HFF-Myc (cell line): ENCODE measurements at places on chromosomes 13 and 19.
A peak's percentile ranks its signal among the peaks of the same experiment; 100 is the strongest.

DNA sequence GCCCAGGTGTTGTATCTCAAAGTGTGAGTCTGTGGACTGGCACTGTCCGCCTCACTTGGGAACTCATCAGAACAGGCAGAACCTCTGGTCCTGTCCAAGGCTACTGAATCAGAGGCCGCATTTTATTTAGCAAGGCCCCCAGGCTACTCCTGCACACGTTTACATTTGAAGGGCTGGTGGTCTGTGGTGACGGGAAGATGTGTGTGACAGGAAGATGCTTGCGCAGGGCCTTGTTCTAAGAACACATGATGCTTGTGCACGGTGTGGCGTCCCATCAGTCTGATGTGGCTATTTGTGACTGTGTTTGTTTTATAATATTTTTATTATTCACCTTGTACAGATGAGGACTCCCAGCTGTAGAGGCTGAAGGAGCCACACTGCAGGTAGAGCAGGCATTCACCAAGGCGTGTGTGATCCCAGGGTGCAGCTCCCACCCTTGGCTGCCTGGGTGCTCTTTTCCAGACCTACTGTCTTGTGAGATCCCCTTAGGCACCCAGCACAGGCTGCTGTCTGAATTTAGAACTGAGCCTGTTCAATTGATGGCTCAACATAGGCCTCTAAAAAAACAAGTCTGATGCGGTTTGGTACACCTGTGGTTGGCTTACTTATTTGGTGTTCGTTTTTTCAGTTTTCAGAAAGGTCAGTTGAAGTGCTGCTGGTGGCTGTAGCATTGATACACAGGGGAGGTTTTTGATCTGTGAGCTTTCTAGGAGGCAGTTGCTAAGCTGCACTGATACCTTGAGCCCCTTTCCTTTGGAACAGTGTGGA is 3.1 kb downstream of the SLC25A15 start:
- no peak for DNase-seq

GRCh38 chr13:51349016-51349415 is 9.5 kb downstream of the SERPINE3 start:
- DNase-seq = no peak

DNA sequence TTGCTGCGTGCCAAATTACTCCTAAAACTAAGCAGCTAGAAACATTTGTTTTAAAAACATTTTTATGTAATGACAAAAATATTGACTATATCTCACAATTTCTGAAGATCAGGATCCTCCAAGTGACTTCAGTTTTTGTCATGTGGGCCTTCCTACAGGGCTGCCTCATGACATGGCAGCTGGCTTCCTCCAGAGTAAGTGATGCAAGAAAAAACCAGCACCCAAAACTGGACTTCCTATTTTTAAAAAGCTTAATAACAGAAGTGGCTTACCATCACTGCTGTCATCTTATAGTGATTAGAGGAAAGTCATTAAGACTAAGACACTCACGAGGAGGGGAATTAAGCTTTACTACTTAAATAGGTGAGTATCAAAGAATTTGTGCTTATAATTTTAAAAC is 681.7 kb downstream of the PCDH17 start:
- DNase-seq = no peak

- no peak for DNase-seq
These were observed 202.3 kb upstream of the KLHL1 start for GRCh38 chr13:70310396-70311119.

DNA sequence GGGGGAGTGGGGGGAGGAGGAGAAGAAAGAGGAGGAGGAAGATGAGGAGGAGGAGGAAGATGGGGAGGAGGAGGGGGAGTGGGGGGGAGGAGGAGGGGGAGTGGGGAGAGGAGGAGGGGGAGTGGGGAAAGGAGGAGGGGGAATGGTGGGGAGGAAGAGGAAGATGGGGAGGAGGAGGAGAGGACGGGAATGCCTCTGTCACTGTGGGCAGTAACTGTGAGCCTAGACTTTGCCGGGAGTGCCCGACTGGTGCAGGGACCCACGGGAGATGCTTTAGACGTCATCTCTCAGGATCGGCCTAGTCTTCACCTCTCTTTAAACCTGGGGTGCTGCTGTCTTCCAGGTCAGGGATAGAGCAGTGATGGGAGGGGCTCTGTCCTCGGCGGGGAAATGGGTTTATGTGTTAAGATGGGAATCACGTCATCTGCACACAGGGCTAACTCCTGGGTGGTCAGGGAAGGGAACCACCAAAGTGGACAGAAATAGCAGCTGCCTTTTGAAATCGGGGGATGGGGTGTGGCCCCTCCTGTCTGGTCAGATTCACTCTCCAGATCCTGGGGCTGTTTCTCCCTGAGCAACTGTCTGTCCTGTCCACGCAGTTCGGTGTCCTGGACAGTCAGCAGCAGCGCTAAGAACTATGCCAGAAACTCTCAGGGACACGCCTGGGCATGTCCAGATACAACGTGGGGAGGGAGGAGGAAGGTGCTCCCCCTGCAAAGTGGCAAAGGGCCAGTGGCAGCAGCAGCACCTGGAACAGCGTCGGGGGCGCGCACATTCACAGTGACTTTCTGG is 26.9 kb downstream of the GAS6 start:
- peak; percentile 79 for DNase-seq

DNA sequence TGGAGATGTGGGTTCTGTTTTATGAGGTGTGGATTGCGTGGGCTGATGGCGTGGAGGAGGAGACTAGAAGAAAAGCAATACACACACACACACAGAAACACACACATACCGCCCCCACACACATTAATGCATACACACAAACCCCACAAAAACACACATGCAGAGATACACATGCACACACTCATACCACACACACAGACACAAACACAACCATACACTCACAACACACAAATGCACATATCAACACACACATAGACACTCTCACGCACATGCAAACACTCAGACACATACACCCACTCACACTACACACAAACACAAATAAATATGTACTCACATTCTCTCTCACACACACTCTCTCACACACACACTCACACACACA is 75.7 kb upstream of the UBL3 start:
- no peak for DNase-seq

DNA sequence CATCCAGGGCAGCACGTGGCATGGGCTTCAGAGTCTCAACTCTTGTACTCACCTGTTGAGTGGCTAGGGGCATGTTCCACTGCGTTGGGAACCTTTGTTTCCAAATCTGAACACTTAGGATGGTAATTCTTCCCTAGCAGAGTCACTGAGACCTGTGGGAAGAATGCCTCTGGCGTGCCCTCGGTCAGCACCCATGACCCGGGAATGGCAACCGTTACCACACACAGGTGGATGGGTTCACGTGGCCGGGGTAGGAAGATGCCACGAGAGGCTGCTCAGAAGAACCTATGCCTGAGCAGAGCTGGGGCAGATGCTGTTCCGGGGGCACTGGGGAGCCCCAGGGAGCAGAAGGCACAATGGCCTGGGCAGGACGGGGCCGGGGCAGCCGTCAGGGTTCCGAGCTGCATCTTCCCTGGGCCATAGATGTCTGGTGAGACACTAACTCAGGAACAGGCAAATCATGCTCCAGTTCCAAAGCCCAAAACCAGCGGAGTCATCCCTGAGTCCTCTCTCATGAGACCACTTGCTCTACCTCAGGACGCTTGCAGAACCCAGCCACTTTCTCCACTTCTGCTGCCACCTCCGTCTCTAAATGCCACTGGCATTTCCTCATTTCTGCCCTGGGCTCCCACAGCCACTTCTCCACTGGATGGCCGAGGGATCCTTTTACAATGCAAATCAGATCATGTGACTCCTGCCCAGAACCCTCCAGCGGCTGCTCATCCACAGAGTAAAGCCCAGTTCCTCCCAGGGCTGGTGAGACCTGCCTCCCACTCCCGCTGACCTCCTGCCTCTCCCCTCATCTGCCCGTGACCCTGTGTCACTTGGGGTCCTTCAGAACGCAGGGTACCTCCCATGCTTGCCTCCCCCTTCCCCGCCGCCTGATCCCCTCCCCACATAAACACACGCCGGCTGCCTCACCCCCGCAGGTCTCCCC is 36.7 kb downstream of the FAM124A start:
- DNase-seq = no peak

GRCh38 chr13:23963947-23964346 is 66.6 kb upstream of the C1QTNF9B start:
- no peak for DNase-seq

GRCh38 chr19:7729831-7730285 is 2.1 kb downstream of the CLEC4G start:
- DNase-seq = no peak

DNA sequence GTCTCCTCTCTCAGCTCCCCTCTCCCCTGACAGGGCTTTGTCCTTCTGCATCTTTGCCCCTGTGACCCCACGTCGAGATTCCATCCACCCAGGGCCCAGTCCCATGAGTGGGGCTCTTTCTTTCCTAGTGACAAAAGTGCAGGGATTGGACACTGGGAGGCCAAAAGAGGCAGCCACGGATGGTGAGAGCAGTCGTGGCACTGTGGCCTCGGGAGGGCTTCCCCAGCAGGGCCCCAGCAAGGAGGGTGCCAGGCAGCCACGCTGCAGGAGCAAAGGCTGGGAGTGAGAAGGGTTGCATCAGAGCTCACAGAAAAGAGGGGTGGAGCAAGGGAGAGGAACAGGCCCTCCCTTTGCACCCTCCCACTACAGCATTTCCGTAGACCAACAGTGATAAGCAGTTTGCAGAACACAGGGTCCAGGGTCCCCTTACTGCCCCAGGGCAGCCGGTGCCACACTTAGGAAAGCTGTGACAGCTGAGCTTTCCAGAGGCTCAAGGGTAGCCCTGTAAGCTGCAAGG is 4.9 kb downstream of the ZSCAN1 start:
- no peak for DNase-seq

DNA sequence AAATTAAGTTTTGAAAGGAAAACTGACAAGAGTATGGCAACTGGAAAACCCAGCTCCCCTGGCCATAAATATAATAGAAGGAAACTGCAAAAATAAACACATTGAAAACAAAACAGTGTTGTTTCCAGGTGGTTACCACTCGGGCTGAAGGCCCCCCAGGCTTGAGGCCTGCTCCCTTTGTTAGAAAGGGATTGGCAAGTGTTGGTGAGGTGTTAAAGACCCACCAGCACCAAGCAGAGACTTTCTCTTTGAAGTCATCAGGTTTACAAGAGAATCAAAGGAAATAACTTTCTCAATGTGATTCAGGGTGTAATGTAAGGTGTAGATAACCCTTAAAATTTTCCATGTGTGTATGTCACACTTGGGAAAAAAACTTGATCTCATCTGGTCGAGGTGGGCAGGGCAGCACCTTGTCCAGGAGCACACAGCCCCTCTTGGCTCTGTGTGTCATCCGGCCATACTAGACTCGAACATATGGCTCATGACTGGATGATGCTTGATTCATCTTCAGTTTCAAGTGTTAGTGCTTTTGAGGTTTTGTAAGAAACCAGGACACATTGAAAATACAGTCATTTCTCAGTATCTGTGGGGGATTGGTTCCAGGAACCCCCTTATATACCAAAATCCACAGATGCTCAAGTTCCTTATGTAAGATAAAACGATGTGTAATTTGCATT is 7.8 kb downstream of the ACTN4 start:
- no peak for DNase-seq

DNA sequence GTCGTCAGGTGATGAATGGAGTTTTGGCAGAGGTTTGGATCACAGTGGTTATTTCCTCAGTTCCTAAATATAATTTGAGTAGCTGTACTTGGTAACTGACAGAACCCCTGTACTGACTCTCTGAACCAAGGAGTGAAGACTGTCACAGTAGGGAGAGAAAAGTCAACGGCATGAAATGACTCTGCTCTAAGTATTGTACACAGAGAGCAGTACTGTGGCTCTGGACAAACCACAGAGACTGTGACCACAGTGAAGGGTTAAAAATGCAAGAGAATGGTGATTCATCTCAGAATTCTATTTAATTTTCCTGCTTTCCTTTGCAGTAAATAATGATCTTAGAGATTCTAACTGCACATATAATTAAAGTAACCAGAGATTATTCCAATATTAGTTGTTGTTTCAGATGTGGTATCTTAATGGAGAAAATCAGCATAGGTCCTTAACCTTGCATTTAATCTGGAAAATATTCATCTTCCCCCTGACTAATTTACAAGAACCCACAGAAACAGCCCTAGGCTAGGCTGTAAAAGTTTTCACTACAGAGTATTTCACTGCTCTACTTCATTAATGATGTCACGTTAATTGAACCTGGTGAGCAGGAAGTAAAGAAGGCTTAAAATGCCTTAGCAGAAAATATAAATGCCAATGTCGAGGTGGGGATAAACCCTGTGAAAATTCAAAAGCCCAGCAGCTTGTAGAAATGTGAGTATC is 221.9 kb downstream of the LIG4 start:
- no peak for DNase-seq

- no peak for DNase-seq
These were observed 5.7 kb downstream of the TLE5 start for GRCh38 chr19:3056417-3057088.

DNA sequence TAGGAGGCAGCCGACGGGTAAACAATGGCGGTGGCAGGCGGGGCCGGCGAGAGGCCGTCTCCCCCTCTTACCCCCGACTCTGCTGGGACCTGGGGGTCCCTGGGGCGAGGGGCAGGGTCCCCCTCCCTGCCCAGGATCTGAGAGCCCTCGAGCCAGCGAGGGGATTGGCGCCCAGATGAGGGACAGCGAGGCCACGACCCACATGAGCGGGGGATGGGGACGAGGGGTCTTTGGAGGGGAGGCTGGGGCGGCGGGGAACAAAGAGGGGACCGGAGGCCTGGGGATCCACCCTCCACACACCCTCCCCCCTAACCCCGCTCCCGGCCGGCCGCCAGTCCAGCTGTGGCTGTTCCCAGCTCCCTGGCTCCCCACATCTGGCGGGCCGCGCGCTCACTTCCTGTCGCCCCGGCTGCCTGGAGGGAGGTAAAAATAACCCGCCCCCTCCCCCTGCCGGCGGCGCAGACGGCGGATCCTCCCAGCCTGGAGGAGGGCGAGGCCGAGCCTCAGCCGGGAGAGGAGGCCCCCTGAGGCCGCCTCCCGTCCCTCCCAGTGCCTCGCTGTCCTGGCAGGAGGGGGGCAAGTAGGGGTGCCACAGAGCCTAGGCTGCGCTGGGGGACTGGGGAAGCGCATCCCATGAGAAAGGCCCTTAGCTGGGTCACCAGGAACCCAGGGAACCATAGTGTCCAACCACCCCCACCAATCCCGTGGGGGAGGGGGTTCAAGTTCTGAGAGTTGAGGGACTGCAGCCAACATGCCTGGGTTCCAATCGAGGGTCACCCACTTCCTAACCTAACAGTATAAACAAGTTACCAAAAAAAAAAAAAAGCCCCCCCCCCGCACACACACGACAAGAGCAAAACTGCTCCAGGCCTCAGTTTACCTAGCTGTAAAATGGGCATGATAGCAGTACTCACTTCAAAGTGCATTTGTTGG is 29.3 kb upstream of the NANOS3 start:
- no peak for DNase-seq

DNA sequence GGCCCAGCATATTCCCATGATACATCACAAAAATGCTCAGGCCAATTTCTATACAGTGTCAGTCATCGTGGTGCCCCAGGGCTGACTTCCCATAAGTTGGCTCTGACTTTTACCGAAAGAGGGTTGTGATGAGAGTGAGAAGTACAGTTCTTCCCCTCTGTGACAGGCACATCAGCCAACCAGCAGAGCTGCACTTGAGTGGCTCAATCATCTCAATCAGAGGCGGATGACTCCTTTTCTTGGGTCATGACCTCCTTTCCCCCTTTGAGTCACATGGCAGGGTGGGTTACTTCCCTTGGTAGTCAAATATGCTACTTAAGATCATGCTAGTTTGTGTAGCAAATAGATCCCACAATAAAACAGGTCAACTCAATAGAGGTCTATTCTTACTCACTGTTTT is 6.9 kb upstream of the AMER2 start:
- no peak for DNase-seq

- no peak for DNase-seq
These were observed 18.0 kb downstream of the CAPN12 start for GRCh38 chr19:38726284-38726673.
